Right forelimb (tissue), 1 donor: ENCODE measurements at places on chromosomes 2 and 18.

- DNase-seq, result no peak
Observed at GRCh38 chr2:8571792-8572499, 109.9 kb upstream of the ID2 start.

DNA sequence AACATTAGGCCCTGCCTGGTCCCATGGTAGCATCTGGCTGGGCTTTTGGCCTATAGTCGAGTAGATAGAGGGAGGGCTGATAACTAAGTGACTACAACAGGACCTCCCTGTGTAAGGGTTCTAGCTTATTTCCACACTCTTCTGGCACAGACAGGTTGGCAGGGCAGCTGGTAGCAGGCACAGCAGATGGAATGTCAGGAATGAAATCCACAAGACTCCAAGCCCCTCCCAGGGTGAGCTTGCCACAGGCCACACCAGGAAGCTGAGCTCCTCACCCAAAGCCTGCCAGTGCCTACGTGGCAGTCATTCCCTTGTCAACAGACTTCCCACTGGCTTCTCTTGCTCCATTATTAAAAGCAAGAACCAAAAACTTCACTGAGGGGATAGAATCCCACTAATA lies 20.7 kb upstream of the C1QL2 start:
- DNase-seq, result no peak

- DNase-seq, result no peak
Observed at GRCh38 chr2:96729748-96730147, 10.1 kb downstream of the LMAN2L start.

GRCh38 chr2:61763605-61764034 lies 90.2 kb downstream of the FAM161A start:
- no peak for DNase-seq

DNA sequence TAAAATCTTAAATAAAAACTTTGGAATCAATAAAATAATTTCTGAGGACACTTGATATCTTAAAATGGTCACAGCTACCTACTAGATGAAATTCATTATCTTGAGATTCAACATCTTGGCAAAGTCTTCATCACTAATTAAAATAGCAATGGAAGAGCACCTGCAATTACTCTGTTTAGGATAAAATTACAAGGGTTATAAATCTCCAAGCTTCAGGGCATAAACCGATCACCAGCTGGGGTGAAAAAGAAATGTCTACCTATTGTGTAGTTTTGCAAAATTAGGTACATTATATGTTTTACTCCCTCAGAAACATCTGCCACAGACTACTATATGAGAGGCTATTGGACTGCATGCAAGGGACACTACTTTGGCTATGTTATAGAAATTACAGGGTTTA lies 327.1 kb downstream of the CCDC178 start:
- DNase-seq, result no peak

DNA sequence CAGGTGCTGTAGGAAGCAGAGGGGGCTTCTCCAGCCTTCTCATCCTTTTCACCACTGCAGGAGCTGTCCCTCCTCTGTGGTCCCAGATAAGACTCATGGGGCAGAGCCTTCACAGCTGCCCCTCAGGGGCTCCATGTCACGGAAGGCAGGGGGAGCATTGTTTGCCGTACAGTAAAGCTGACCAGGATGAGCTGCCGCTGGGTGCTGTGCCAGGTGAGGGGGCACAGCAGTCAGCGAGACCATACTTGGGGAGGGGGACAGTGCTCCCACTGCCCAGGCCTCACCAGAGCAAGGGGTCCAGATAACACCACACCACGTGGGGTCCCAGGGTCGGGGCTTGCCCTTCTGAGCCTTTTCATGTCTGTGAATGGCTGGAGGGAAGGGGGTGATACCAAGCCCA lies 46.3 kb downstream of the PLEKHB2 start:
- no peak for DNase-seq

GRCh38 chr2:44371445-44371844 lies 9.7 kb downstream of the CAMKMT start:
- DNase-seq, result no peak

GRCh38 chr2:191170773-191171172 lies 20.0 kb upstream of the STAT4 start:
- DNase-seq, result no peak

DNA sequence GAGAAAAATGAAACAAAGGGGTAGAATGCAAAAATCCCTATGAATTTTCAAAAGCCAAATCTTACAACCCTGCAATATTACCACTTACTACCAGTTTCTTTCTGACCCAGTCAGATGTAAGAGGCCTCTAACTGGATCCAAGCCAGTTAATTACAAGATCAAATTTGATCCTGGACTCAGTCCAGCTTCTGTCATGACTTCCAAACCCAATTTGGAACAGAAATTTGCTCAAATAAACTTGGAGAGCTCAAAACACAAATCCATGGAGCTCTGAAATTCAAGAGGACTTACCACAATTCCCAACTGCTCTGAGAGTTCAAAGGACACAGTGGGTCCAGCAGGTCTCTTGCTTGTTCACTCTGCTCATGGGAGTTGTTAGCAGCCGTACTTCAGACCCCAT lies 1271.7 kb upstream of the SLC39A10 start:
- DNase-seq, result no peak

DNA sequence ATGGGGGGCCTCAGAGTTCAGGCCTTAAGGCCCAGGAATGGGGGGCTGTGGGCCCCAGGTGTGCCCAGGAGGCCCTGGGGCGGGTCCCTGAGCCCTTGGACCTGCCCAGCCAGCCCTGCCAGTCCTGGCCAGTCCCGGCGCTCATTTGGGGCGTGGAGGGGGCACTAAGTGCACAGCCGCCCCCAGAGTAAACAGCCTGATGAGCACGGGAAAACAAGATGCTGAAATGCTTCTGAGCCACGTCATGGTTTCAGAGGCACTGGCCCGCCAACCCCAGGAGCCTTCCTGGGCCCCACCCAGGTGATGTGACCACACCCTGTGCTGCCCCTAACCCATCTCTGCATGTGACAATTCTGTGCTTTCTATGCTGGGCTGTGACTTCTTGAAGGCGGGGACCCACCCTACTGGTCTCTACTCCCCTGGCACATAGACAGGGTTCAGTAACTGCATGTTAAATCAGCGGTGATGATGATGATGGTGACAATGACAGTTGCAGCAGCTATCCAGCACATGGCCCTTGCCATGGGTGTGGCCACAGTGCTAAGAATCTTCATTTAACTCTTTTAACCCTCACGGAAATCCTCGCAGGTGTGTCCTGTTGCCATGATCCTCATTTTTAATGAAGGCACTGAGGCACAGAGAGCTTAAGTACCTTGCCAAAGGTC lies 28.1 kb upstream of the ASPRV1 start:
- DNase-seq, result no peak

- no peak for DNase-seq
Observed at GRCh38 chr18:3055816-3056215, 42.9 kb upstream of the LPIN2 start.

DNA sequence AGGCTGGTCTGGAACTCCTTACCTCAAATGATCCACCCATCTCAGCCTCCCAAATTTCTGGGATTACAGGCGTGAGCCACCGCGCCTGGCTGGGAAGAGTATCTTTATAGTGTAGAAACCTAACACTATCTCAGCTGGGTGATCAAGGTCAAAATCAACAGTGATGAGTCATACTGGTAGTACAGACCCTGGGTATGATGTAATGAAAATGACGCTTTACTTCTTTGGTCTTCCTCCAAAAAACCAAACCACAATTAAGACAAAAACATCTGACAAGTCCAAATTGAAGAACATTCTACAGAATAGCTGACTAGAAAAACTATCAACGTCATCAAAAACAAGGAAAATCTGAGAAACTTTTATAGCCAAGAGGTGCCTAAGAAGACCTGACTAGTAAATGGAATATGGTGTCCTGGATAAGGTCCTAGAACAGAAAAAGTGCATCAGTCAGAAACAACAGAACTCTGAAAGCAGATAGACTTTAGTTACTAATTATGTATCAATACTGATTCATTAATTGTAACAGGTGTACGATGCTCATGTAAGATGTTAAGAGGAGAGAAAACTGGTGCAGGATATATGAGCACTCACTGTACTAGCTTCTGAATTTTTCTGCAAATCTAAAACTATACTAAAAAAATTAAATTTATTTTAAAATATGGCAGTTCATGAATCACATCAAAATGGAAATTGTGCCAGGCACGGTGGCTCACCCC lies 25.4 kb downstream of the PDCL3 start:
- no peak for DNase-seq

DNA sequence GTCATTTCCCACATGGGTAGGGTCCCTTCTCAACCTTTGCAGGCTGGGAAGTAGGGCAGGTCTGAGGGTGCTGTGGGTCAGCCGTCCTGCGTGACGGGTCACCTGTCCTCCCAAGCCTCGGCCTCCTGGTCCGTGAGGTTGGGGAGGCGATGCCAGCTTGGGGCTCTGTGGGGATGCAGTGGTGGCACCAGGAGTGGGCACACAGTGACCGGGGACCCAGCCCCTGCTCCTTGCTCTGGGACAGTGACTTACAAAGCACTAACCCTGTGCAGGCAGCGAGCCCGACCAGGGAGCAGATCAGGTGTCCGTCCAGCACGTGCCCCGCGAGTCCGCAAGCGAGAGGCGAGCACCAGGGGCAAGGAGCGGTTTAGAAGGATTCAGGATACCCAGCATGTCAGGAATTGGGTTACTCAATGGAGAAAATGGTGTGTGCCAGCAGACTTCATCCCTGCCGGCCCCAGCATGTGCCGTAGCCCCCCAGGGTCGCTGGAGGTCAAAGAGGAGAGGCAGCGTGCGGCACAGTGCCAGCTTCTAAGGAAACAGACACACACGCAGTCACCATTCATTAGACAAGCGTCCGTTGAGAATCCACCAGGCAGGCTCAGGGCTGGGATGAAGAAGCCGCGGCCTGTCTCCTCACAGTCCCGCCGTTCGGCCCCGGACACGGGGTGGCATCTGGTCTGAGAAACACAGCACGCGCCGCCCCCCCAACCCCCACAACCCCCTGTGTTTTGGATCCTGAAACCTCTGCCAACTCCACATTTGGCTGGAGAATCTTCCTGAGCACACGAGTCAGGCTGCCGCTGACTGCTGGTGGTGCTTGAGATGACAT lies 11.7 kb downstream of the COLEC11 start:
- DNase-seq, result no peak
